ENCODE measurements at places on chromosomes 2 and 18.
A peak's percentile ranks its signal among the peaks of the same experiment; 100 is the strongest.

DNA sequence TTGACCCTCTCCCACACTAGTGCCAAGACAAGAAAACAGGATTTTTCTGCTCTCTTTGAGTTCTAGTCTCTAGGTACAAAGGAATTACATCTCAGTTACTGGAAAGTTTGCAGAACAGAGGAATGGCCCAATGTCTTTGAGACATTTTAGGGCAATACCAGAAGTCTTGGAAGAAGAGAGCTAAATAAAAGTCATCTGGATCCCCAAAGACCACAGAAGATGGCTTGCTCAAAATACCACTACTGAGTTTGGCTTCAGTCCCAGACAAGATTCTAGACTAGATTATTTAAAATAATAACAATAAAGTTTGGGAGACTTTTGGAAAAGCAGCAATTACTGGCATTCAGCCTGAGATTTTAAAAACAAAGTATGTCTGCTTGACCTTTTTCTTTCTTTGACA lies 61.9 kb upstream of the HK2 start:
- DNase-seq: no peak

- DNase-seq: no peak
These were observed 41.0 kb downstream of the KIDINS220 start for GRCh38 chr2:8796315-8796848.

GRCh38 chr18:12882453-12883371 lies 1.3 kb downstream of the PTPN2 start:
- DNase-seq: no peak

DNA sequence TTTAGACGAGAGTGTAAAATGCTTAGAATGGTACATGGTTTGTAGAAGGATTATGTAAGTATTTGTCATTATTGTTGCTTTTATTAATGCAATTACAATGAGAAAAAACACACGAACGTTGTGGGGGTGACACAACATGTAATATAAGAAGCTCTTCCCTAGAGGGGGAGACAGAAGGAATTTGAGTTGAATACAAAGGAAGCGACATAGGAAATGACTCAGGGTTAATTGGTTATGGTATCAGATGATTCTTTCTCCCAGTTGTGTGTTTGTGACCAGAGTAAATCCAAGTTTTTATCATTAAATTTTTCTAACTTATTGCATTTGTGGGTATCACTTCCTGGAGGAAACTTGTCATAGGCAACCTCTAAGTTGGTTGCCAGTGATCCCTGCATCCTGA lies 625.6 kb upstream of the CDH2 start:
- no peak for DNase-seq

- no peak for DNase-seq
These were observed 249.8 kb downstream of the NBAS start for GRCh38 chr2:15311201-15311907.

DNA sequence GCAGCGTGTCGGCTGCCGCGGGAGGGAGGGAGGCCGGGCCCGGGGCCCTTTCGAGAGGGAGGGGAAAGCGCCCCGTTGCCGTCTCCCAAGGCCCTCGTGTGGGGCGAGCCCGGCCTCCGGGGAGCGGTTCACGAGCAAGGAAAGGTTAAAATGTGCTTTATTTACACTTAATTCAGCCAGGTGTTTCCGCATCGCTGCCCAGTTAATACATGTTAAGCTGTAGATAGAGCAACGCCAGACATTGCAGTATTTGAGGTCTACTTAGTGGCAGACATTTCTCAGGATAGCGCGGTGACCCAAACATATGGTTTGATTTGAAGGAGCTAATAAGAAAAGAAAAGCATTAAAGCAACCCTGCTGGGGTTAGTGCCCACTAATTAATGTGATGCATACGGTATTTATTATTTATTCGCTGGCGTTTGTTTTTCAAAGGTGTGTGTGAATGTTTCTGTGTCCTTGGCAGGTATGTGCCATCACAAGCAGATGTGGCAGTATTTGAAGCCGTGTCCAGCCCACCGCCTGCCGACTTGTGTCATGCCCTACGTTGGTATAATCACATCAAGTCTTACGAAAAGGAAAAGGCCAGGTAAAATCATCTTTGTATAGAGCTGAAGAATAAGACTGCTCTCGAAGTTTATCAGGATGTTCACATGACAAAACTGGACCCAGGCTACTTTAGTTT lies 571 bp downstream of the EEF1B2 start:
- peak; percentile 16 for DNase-seq

DNA sequence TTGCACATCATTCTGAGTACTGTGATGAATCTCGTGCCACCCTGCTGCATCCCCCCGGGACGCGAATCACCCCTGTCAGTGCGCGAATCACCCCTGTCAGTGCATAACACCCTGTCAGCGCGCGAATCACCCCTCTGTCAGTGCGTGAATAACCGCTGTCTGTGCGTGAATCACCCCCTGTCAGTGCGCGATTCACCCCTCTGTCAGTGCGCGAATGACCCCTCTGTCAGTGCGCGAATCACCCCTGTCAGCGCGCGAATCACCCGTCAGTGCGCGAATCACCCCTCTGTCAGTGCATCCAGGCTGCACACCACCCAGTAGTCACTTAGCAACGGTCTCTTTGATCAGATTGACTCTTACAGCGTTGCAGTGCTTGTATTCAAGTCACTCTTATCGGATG lies 134.4 kb upstream of the TPO start:
- no peak for DNase-seq

DNA sequence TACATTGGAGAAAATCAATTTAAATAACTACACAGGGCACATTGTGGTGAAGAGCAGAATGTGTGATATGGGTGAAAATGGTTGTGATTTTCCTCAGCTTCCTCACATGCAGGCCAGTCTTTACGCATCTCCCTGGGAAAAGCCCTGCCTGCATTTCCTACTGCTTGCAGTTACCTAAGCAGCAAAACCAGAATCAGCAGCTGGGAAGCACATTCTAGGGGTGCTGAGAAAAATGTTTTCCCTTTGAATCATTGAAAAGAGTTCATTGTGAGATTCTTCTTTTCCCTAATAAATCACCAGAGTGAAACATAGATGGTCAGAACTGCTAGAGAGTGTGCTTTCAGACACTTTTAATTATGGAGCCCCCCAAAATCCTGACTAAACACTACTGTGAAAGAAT lies 656.0 kb downstream of the TDRD15 start:
- DNase-seq: no peak

GRCh38 chr18:73669297-73669696 lies 478.3 kb downstream of the FBXO15 start:
- DNase-seq: no peak

- no peak for DNase-seq
These were observed 34.5 kb downstream of the TMEM182 start for GRCh38 chr2:102796337-102796736.

DNA sequence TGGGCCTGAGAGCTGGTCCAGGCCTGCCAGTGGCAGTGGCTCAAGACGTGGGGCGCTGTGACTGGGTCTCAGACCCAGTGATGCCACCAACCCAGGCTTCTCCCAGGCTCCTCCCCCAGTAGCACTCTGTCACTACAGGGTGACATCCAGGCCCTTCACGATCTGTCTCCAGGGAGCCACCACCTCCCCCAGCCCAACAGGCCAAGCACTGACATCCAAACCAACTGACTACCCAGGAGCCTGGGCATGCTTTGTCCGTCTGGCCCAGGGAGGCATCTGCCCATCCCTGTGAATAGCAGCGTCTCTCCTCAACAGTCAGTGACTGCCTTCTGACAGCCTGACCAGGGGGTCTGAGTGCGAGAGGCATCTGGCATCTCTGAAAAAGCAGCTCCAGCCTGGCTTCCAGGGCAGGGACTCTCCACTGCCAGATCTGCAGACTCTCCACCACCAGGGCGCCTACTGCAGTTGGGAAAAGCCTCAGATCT lies 13.0 kb downstream of the TEX44 start:
- DNase-seq: no peak

- DNase-seq: no peak
These were observed 82.3 kb downstream of the SS18 start for GRCh38 chr18:26008096-26008495.

DNA sequence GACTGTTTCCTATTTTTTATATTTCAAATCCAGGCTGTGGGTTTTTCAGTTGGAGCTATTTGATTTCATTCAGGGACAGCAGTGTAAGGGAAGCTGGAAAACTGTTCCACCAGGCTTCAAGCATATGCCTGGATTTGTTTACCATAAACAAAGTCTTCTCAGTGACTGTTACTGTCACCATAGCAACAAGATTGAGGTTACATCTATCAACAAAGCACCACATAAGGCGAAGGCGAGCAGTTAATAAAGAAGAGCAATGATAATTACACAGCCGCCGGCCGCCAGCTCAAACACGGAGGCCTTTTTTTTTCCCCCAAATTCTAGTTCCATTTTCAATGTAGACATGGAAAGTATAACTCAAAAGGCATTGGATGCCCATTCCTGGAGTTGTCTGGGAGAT lies 553.7 kb upstream of the SYT4 start:
- no peak for DNase-seq

DNA sequence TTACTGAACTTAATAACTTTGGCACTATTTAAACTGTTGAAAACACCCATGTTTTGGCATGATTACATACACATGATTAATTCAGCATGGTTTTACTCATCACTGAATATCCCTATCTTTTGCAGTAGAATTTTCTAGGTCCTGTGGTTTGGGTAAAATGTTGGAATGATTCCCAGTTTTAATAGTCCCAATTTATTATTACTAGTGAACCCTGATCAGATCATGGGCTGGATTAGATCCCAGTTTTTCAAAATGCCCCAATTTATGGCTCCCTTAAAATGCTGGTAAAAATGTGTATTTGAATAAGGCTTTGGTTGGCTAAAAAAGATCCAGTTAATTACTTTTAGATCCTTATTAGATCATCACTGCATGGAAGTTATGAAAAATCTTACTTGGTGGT lies 273.6 kb upstream of the NRP2 start:
- DNase-seq: no peak

GRCh38 chr2:45237850-45238542 lies 228.7 kb upstream of the SIX2 start:
- peak; percentile 93 for DNase-seq

- no peak for DNase-seq
These were observed 200.7 kb downstream of the RPIA start for GRCh38 chr2:88892207-88892606.

DNA sequence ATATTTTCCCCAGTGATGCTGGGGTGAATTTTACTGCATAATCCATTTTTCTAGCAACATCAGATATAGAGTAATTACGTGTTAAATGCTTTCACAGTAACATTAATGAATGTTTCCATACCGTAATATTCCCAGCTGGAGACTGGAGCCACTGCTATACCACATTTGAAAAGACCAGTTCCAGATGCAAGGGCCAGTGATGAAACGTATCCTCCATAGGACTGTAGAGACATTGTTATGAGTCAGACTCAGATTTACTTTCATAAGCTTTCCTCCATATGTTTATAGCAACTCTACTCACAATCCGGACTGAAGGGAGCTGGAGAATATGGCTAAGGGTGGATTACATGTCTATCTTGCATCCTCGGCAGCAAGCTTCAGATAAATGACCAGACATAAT lies 22.7 kb upstream of the GCG start:
- no peak for DNase-seq

GRCh38 chr2:239609162-239609561 lies 208.3 kb upstream of the HDAC4 start:
- no peak for DNase-seq

Measured in GM04504 (cell line).